Kidney tubule cell (primary cell): ENCODE measurements at places on chromosomes 2 and 18.

- no peak for DNase-seq
These were observed 267.0 kb downstream of the SRBD1 start for GRCh38 chr2:45344071-45344470.

- DNase-seq = peak; percentile 92
These were observed 254.8 kb downstream of the CDH2 start for GRCh38 chr18:27921904-27922751.

GRCh38 chr2:189024901-189025618 is 50.9 kb downstream of the COL3A1 start:
- peak; percentile 13 for DNase-seq

DNA sequence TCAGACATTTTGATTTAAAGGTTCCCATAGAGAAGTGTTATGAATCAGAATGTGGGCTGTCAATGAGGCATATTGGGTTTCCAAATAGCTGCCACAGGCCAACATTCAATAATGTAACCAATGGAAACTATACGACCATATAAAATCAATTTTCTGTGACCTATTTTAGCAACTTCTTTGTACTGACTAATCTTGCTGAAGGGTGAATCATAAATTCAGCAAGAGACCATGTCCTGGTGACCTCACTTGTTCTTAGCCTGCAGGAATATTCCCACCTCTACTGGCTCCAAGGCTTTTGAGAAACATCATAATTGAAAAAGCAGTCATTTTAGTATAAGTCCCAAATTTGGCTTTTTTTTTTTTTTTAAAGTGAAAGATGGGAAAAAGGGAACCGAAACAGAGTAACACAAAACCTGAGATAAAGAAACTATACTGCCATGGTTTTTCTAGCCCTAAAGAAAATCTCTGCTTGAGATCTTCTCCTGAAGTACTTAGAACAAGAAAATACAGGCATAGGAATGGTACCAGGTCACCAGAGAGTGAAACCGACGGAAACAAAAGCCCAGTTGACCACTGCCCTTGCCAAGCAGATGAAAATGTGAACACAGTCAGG is 32.1 kb downstream of the PLEKHM3 start:
- peak; percentile 66 for DNase-seq

GRCh38 chr2:218853766-218854165 is 5.8 kb upstream of the WNT6 start:
- peak; percentile 72 for DNase-seq

GRCh38 chr2:186522450-186522849 is 36.4 kb downstream of the ZC3H15 start:
- DNase-seq = no peak

- no peak for DNase-seq
These were observed 878.3 kb upstream of the ID2 start for GRCh38 chr2:7803515-7803914.

DNA sequence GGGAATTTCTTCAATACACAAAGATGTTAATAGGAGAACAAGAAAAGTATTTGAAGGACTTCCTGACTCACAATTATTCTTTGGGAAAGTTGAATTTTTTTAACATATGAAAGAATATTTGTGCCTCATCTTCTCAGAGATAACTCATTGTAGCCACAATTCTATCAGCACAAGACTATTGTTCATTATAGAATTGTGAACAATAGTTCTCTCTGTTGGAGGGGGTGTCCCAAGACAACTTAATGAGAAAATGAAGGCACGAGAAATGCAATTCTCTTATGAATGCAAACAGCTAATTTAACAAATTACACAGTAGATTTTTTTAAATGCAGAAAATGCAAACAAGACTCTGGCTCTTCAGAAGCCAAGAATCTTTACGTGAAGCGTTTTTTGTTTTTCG is 157.0 kb downstream of the BARD1 start:
- DNase-seq = no peak

DNA sequence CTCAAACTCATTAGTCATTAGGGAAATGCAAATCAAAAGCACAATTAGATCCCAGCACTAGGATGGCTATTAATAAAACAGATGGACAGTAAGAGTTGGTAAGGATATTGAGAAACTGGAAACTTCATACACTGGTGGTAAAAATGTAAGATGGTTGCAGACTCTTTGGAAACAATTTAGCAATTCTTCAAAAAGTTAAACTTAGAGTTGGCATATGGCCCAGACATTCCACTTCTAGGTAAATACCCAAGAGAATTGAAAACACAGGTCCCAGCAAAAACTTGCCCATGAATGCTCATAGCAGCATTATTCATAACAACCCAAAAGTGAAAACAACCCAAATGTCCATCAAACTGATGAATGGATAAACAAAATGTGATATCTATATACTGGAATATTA is 84.9 kb upstream of the ZFP36L2 start:
- peak; percentile 37 for DNase-seq

DNA sequence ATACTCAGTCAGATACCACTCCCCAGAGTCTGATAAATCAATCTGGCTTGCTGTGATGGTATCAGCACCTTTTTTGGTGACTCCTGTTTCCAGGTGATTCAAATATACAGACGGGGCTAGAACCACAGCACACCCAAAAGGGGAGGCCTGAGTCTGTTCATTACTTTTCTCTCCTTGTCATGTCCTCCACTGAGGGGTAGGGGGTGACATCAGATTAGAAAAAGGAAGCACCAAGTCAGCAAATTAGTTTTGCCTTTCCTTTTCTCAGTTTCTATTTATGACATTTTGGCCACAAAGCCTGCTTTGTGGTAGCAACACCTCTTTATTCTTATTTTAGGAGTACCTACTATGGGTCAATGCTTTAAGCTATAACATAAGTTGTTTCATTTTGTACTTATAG is 127.4 kb downstream of the CCDC102B start:
- peak; percentile 20 for DNase-seq

- no peak for DNase-seq
These were observed 7.2 kb downstream of the EIF2AK3 start for GRCh38 chr2:88620015-88620414.

DNA sequence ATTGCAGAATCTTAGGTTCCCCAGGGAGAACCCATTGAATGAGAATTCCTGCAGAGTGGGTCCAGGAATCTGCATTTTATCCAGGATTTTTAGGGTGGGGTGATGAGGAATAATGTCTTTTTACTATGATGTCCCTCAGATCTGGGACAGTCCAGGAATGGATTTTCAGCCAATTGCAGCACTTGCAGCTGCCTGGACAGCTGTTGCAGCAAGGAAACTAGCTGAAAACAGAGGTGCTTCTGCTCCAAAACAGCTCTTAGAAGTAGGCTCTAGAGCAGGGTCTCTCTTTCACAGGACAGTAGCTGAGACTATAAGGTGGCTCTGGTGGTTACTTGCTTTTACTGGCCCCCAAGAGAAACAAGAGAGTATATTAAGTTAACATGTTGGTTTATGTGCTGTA is 9.1 kb downstream of the GLI2 start:
- DNase-seq = no peak

DNA sequence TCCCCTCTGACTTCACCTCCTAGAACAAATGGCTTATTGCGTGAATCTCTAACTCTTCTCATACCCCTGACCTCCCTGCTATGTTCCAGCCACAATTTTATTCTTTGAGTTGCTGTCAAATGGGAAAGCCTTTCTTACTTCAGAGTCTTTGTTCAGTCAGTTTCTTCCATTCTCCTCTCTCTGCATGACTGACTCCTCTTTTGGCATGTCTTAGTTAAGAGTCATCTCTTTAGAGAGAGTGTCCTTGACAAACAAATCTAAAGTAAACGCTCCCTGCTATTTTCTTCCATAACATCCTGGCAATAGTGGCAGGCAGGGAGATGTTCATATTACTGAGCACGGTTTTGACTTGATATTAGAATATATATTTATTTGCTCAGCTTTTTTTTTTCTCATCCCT is 170.7 kb upstream of the ERBB4 start:
- DNase-seq = peak; percentile 87

DNA sequence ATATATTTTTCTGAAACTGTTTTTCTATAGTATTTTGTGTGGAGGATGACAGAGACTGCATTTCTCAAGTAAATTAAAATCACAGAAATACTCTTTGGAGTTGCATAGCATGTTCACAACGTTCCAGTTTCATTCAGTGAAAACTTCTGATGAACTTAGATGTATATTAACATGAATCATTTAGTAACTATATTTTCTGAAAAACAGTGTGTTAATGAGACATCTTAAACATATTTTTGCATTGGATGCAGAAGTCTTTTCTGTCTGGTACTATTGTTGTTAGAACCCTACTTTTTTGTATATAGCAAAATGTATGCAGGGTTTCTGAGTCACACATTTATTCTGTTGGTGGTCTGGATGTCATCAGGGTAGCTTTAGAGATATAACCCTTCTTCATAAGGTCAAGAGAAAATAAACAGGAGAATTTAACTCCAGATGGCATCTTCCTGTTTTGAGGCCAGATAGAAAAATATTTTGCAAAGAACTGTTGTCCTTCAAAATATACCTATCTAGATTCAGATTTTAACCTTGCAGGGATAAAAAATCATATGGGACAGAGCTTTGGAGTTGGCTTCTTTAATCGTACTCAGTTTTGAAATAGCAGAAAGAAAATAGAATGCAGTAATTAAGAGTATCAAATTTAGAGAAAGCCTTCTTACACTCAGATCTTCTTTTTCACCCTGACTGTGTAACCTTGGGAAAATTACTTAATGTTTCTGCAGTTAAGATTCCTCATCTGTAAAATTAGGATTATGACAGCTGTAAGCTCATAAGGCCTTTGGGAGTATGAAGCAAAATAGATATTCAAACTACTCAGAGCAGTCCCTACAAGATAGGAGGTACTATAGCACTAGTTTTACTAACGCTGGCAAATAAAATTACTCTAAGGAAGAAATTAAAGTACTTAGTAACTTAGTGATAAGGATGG is 5.3 kb downstream of the COL3A1 start:
- no peak for DNase-seq

GRCh38 chr2:120486946-120487345 is 141.0 kb downstream of the INHBB start:
- DNase-seq = peak; percentile 78

DNA sequence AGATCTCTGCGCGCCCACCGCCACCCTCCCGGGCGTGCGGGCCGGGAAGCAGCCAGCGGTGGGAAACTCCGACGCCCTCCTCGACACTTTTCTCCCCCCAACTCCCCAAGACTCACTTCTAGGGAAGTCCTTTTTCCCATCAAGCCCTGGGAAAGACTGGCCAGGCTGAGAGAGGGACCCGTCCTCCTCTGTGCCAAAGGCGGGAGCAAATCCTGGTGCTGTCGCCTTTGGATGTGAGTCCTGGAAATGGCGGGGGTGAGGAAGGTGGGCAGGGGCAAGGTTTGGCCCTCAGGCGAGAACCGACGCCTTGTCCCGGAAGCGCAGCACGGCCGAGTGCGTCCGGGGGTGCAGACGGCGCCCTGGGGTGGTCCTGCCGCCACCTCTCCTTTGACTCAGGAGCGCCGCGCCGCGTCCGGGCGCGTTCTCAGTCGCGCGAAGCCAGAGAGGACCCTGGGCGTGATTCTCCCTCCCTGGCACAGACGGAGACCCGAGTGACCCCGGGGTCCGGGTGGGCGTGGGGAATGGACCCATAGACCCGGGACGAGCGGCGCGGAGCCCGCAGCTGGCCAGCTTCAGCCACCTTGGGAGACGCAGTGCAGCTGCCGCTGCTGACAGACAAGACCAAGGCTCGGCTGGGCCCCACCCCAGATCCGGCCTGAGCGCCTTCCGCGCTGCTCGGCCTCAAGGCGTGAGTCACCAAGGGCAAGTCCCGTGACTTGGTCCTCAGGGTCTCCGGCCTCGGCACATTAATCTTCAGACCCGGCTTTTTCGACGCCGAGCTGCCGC is 3.5 kb upstream of the LBX2 start:
- DNase-seq = peak; percentile 83

GRCh38 chr2:234136461-234136860 is 86.0 kb downstream of the SPP2 start:
- DNase-seq = peak; percentile 93

GRCh38 chr2:191815010-191815409 is 31.9 kb downstream of the CAVIN2 start:
- no peak for DNase-seq

DNA sequence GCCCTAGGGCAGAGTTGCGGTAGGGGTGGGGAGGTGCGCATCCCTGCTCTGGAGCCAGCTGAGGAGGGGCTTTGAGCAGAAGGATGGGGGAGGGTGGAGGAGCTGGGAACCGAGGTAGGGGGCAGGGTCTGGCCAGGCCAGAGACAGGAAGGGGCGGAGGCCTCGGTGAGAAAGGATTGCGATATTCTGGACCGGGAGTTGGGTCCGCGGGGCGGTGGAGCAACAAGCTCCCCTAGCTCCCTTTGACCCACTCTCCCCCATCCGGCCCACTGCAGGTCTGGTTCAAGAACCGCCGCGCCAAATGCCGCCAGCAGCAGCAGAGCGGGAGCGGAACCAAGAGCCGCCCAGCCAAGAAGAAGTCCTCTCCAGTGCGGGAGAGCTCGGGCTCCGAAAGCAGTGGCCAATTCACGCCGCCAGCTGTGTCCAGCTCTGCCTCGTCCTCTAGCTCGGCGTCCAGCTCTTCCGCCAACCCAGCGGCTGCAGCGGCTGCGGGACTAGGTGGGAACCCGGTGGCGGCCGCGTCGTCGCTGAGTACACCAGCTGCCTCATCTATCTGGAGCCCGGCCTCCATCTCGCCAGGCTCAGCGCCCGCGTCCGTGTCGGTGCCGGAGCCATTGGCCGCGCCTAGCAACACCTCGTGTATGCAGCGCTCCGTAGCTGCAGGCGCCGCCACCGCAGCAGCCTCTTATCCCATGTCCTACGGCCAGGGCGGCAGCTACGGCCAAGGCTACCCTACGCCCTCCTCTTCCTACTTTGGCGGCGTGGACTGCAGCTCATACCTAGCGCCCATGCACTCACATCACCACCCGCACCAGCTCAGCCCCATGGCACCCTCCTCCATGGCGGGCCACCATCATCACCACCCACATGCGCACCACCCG is 4.8 kb downstream of the OTX1 start:
- no peak for DNase-seq

- no peak for DNase-seq
These were observed 141.7 kb upstream of the SERPINE2 start for GRCh38 chr2:224180810-224181209.

DNA sequence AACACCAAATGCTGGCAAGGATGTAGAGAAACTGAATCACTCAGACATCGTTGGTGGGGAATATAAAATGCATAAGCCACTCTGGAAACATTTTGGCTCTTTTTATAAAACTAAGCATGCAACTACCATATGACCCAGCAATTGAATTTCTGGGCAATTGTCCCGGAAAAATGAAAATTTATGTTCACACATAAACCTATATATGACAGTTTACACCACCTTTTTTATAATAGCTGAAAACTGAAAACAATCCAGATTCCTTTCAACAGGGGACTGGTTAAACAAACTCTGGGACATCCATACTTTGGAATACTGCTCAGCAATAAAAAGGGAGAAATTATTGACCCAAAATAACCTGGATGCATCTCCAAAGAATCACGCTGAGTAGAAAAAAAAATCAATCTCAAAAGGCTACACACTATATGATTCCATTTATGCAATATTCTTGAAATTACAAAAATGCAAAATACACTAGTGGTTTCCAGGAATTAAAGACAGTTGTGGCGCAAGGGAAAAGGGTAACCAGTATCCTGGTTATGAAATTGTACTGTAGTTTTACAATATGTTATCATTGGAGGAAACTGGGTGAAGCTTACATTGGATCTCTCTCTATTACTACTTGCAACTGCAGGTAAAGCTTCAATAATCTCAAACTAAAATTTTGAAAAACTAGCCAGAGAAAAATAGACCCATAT is 130.2 kb upstream of the PID1 start:
- no peak for DNase-seq
